Urothelium cell line (cell line): ENCODE measurements at places on chromosomes 3 and 15.
A peak's percentile ranks its signal among the peaks of the same experiment; 100 is the strongest.

DNA sequence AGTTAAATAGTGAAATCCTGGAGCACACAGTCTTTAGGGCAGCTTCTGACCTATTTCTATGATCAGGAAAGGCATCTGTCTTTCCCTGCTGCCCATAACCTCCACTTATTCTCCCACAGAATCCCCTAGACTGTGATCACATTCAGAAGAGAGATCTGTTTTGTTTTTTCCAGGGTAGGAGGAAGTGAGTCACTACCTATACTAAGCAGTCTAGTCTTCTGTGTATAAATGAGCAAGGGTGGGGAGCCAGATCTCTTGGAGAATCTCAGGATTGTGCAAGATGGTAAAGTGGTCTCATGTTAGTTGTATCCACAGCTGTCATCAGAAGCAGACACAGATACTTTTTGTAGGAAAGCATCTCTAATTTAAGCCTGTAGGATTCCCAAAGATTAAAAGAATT, 11.8 kb upstream of the FBXO22 start:
- peak; percentile 13 for DNase-seq

DNA sequence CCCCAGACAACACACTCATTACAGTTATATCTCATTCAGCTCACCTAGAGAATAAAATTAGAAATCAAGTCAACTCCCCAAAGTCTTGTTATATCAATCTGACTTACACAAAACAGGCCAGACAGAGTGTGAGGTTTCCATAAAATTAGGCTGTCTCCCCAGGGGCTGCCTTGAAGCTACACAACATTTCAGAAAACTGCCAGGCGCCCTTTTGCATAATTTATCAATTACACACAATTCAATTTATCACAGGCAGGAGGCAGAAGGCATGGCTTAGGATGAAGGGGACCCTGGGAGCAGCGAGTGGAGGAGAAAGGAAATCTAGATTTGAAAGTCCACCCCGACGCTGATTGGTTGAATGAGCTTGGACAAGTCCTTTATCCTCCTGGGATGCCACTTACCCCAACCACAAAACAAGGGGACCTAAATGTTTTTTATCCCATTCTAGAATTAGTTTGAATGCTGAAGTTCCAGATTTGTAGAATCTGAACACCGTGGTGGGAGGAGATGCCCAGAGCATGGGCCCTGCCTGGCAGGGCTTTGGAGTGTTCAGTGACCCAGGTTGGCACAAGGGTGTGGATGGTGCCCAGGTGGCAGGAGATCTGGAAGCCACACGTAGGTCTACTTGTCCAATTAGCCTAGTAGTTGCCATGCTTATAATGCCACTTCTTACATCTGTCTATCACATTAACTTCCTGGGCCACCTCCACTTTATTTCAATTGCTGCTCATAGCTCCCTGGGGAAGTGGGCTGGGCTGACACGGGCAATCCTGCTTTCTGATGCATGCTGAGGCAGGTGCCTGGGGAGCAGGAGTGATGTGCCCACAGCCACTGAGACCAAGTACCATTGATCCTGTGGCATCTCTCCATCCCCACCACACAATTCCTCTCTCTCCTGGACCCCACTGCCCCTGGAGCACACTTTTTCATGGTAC, 119.8 kb upstream of the TLE3 start:
- no peak for DNase-seq

GRCh38 chr3:153285194-153285641, 123.2 kb downstream of the RAP2B start:
- no peak for DNase-seq

DNA sequence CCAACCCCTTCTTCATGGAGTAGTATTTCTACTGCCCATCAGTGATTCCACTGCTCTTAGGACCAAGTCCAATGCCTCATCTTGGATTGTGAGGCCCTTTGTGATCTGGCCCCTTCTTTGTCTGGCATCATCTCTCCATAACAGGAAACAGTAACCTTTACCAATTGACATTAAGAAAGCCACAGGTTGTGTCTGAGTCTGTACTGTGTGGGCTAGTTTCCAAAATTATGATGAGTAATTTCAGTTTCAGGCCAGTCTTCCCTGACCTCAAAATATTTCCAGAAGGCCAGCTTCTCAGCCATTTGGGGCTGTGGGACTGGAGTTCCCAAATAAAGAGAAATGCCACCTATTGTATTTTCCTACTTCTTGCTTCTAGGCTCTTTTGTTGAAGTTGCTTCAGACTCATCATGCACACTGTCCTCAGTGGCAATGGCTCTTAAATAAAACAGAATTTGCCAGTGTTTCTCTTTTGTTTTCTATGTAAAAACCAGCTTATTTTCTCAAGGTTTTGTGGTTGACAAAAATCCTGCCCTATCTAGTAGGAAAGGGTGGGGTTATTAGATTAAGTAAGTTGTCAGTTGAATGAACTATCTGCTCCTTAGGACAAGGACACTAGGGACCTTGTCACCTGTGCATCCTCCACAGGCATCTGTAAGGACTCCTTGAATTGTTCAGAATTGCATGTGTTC, 47.0 kb upstream of the ACKR4 start:
- DNase-seq, result peak; percentile 26

- no peak for DNase-seq
Observed at GRCh38 chr3:116007000-116007399, 383.7 kb downstream of the GAP43 start.

GRCh38 chr15:27867861-27868260, 231.3 kb downstream of the OCA2 start:
- no peak for DNase-seq

GRCh38 chr3:22103423-22103822, 352.4 kb upstream of the ZNF385D start:
- DNase-seq, result no peak
